ENCODE measurements at places on chromosomes 4 and X.

GRCh38 chr4:650951-651883, 22.9 kb downstream of the ATP5ME start:
- DNase-seq, result no peak

DNA sequence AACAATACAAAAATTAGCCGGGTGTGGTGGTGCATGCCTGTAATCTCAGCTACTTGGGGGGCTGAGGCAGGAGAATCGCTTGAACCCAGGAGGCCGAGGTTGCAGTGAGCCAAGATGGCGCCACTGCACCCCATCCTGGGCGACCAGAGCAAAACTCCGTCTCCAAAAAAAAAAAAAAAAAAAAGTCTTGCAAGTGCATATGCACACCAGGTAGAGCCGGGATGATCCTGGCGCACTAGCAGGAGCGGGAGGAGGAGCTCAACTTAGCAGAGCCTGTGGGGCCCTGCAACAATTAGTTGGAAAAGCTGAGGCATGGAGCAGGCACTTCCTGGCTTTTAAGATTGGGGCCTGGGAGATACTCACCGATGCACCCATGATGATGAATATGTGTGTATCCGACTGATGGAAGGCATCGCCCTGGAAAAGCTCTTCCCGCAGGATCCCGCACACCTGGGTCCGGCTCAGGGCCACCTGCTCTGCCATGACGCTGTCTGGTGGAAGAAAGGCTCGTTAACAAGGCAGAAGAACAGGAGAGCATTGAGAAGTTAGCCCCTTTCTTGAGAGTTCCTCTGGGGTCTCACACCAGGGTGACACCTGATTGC, 872 bp downstream of the G6PD start:
- no peak for DNase-seq

- no peak for DNase-seq
Measured at GRCh38 chr4:145883101-145883694, 55.4 kb downstream of the ZNF827 start.

- DNase-seq, result no peak
Measured at GRCh38 chrX:9196961-9197640, 163.2 kb upstream of the FAM9B start.

DNA sequence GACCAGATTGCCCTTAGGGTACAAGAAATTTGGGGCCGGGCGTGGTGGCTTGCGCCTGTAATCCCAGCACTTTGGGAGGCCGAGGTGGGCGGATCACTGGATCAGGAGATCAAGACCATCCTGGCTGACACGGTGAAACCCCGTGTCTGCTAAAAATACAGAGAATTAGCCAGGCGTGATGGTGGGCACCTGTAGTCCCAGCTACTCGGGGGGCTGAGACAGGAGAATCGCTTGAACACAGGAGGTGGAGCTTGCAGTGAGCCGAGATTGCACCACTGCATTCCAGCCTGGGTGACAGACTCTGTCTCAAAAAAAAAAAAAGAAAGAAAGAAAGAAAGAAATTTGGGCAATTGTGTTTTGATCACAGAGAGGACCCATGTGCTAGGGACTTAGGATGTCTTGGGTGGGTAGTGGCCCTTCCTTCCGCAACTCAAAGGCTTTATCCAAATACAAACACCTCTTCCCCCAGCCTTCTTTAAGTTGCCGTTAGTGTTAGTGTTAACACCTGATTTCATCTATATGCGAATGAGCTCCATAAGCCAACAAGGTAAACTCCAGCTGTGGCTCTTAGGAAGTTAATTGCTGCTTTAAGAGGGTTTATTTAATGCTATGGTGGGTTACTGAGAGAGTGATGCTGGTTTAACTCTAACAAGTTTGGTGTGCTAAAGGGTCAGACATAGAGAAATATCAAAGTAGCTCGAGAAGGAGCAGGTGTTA, 8.6 kb upstream of the CCDC110 start:
- no peak for DNase-seq

DNA sequence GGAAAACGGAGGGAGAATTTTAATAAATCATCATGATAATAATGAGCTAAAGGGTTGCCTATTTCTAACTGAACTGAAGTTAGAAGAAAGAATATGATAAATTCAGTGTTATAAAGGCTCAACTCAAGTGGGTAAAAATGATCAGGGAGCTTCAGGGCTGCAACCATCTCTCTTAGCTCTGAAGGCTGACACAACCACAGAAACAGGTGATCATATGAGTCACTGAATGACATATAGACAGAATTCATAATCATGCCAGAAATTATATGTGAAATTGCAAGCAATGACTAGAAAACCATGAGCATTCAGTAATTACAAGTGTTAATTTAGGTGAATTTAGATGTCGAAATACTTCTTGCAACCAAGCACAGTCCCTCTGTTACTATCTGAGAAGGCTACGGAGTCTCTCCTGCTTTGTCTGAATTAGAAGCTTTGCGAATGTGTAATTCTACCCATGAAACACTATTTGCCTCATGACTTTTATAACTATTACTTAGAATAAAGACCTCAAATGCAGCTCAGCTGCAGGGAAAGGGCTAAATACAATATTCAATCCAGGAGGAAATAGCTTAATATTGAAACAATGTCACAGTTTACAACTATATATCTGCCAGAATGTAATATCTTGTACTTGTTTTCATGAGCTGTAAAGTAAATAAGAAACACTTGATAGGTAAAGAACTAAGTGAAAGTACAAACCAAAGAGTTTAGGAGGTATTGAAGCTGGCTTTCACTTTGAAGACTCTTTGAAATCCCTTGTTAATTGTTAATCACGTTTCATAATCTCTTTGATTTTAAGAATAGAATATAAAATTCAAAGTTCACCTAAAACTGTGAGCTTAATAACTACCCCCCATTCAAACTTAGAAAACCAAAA, 1972.6 kb downstream of the ARAP2 start:
- no peak for DNase-seq

DNA sequence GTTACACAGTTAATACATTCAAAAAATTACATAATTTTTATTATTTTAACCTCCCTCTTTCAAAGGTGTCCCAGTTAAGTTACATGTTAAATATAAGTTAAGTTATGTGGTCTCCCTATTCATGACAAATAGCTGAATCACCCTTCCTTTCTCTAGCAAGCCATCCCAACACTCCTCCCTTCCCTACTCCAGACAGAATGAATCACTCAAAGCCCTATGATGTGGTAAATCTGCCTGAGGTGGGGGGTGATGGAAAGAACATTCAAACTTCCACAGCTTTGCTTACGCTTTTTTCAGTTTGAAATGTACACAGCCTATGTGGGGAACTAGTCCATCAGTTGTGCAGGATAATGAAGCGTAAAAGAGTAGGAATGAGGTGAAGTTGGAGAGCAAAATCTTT, 90.2 kb downstream of the CXCL13 start:
- DNase-seq, result no peak

- DNase-seq, result no peak
Measured at GRCh38 chr4:21184788-21185187, 484.5 kb downstream of the PACRGL start.

DNA sequence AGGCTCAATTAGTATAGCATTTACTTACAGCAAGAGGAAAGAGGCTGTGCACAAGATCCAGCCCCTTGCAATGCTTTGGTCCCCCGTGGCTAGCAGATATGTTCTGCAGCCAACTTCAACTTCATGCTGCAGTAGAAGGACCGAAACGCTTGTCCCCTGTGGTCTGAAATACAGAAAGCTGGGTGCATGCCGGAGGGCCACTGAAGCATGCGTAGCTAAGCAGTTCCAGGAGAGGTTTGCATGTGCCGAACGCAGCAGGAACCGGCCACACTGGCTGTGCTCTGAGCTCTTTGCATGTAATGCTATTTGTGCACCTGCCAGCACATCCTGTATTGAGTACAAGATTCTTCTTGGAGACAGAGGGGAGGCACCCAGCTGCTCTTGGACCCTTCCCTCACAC, 35.8 kb upstream of the SHISA3 start:
- DNase-seq, result no peak

GRCh38 chr4:99395595-99396364, 39.4 kb downstream of the ADH7 start:
- no peak for DNase-seq

DNA sequence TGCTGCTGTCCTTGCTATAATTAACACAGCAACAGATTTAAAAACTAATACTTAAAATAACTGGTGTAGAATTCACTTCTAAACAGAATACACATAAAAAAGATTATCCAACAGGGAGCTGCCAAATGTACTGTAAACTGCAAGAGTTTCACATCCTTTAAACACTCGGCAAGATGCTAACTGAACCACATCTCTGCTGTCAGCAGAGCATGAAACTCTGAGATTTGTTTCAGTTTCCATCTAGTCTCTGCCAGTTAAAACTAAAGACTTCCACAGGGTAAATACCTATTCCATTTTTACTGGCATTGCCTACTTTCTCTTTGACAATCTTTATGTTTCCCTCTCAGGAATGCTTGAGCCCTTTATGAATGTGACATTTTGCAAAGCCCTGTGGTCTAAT, 127.7 kb downstream of the SLC7A11 start:
- no peak for DNase-seq

DNA sequence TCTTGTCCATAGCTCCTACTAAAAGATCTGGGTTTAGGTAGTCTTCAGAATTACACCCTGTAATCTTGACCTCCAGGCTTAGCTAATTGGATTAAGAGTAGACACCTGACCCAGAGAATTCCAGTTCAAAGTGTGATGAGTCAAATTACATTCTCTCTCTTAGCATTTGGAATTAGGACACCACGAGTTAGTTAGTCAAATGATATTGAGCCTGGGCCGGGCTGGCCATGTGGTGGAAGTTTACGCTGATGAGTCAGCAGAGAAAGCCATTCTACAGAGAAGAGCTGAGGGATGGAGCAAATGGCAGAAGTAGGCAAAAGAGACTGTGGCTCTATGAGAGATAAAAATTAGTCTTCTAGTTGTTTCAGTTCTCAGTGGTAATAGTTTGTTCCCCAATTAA, 31.1 kb downstream of the CEP44 start:
- DNase-seq, result no peak

GRCh38 chr4:48329193-48329592, 12.1 kb upstream of the SLAIN2 start:
- no peak for DNase-seq

Measured in posterior vena cava (tissue), 2 donors.